Stimulated activated CD8-positive, alpha-beta memory T cell treated with anti-CD3 and anti-CD28 coated beads, Interleukin-4, amount 100 ng/mL, for 1 hour (primary cell): ENCODE measurements at places on chromosomes 7 and 10.

DNA sequence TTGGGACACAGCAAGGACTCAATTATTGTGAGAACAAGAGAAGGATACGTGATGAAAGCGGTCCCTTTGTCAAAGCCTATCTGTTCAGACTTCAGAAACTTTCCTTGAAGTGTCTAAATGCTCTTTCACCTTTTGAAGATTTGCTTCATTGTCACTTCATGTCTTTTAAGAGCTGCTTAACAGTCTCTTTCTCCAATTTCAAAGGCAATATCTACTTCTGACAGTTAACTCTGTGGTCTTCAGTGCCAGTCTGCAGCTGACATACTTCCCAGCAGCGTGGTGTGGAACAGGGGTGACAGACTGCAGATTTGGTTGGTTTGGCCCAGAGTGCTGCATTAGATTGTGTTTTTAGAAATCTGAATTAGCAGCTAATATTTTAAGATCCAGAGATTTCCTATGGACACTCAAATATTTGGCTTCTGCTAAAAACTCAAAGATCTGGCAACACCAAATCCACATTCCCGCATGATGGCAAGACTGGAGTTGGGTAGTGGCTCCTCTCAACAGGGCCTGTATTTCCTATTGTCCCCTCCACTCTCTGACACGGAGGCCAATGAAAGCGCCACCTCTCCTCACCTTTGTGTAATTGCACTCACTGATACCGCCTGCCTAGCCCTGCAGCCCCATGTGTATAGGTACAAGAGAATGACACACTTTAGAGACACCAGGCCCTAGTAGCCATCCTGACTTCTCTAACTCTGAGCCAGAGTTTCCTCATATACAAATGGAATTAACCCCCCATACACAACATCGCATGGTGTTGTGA is 11.5 kb downstream of the SCRN1 start:
- DNase-seq: no peak

GRCh38 chr7:45160417-45160881 is 2.9 kb downstream of the RAMP3 start:
- DNase-seq: no peak

DNA sequence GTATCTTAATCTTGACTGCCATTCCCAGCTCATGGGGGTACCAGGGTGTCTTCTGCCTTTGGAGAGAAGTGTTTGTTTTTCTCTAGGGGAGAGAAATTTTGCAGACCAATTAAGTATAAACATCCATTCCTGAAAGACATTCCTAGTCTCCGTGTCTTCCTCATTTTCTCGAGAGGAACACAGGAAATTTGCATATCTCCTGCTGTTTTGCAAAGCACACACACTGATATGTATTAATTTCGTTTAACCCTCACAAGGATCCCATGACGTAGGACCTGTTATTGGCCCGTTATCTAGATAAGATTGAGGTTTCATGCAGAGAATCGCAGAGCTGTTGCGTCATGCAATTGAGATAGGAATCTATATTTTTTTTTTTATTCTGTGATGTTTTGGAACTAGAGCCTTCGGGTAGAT is 944 bp downstream of the RHBDD2 start:
- DNase-seq: no peak

DNA sequence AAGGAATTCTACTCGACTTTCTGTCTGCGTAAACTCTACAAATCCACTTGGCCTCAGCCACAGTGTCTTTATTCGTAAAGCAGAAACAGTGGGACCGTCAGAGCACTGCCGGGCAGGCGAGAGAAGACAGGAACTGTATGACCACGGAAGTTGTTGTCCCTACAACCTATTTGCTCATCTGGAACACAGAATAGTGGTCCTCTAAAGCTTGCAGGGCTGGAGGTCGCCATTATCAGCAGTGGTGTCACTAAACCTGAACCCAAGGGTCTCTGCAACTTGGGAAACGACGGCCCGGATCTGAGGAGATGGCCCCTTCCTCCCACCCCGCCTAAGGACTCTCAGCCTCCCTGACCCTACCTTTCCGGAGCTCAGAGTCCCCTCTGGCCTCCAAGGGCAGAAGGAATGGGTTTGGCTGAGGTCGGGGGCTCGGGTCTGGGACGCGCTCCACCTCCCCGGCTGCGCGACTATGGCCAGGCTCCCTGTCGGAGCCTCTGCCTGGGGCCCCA is 442 bp downstream of the STYXL1 start:
- DNase-seq: no peak

- DNase-seq: no peak
Observed at GRCh38 chr7:78185149-78185745, 386.7 kb downstream of the PHTF2 start.

DNA sequence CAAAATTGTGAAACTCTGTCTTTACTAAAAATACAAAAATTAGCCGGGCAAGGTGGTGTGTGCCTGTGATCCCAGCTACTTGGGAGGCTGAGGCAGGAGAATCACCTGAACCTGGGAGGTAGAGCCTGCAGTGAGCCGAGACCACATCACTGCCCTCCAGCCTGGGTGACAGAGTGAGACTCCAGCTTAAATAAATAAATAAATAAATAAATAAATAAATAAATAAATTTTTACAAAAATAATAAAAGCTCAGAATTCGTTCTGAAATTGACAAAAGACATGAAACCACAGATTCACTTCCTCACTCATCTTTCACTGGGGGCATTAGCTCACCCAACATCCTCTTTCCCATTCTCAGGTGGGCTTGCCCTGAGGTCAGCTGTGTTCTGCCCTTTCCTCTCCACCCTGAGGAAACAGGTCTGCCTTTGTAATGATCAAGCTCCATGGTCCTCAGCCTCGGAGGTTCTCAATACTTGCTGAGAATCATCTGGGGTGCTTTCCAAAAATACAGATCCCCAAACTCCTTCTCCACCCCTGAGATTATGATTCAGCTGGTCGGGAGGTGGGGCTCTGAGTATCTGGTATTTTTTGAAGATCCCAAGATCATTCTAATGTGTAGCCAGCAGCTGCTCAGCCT is 29.2 kb upstream of the APBB1IP start:
- DNase-seq: no peak
